ENCODE measurements at places on chromosomes 16 and 17.

- no peak for DNase-seq
These were observed 181.6 kb downstream of the MAP2K6 start for GRCh38 chr17:69596141-69596540.

GRCh38 chr16:2447920-2448583, 11.9 kb upstream of the TEDC2 start:
- no peak for DNase-seq

- DNase-seq, result no peak
These were observed 28.0 kb downstream of the IL21R start for GRCh38 chr16:27429981-27430441.

GRCh38 chr17:16953841-16954240, 18.1 kb downstream of the TNFRSF13B start:
- DNase-seq, result no peak

- no peak for DNase-seq
These were observed 23.3 kb downstream of the ZC3H18 start for GRCh38 chr16:88593489-88593888.

Data from NCI-H1436 (cell line).